ENCODE measurements at places on chromosomes 3 and 15.

- no peak for DNase-seq
These were observed 806.6 kb downstream of the SQOR start for GRCh38 chr15:46441294-46442062.

DNA sequence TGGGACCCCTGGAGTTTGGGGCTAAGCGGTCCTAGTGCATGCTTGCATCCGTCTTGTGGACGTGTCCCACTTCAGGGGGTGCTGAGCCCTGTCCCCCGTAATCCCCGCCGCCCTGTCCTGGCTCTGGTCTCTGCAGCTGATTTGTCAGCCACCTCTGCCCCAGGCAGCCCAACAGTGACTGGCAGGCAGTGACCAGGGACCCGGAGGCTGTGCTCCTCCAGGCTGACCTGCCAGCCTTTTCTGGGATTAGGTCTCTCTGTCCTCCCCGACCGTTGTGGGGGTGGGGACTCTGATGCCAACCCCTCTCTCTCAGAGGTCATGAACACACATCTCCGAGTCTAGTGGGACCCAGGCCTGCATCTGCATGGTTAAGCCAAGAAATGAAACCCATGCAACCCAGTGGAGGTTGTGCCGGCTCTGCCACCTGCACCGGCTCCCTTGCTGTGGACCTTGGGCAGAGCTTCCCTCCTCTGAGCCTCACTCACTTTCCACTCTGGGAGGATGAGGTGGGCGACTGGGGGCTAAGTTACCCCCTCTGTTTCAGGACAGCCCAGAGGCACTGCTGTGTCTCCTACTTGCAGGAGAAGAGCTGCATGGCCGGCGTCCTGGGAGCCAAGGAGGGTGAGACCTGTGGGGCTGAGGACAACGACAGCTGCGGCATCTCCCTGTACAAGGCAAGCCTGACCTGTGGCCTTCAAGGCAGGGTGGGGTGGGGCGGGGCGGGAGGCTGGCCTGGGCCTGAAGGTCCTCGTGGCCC lies 60.2 kb downstream of the FBLN2 start:
- no peak for DNase-seq

DNA sequence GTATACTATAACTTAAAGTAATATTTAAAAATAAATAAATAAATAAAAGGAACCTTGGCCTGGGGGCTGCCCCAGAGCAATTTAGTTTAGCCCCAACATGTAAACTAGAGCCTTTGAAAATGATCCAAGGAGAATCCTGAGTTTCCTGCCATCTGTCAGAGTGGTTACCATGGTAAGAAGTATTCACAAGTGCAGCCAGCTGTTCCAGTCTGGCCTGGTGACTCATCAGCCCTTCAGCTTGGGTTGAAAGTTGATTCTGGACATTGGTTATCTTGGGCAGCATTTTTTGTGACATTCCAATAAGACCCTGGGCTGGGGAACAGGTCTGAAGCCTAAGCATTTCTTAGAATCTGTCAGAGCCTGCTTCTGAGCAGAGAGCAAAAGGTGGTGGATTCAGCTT lies 72.7 kb upstream of the LRTM1 start:
- peak; percentile 64 for DNase-seq

- no peak for DNase-seq
These were observed 14.7 kb upstream of the MBNL1 start for GRCh38 chr3:152254041-152254440.

DNA sequence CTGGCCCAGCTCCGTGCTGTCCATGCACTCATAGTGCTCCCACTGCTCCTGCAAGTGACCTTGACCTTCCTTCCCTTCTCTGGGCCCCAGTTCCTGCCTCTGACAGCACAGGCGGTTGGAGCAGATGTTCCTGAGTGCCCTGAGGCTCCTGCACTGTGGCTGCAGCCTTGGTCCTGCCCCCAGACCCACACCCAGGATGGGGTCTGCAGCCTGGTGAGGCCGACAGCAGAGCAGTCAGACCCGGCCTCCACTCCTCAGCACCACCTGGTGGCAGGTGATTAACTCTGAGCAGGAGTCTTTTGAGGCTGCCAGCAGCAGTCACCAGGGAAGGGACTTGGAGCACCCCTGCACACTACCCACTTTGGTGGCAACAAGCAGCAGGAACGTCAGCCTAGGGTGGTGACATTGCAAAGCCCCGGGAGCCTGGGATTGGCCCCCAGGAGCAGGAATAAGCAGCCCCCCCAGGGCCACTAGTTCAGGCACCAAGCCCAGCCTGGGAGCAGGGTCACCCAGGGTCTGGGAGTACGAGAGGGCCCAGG lies 64.6 kb downstream of the CYP11A1 start:
- no peak for DNase-seq

- no peak for DNase-seq
These were observed 1.8 kb downstream of the MUC4 start for GRCh38 chr3:195809796-195810454.

DNA sequence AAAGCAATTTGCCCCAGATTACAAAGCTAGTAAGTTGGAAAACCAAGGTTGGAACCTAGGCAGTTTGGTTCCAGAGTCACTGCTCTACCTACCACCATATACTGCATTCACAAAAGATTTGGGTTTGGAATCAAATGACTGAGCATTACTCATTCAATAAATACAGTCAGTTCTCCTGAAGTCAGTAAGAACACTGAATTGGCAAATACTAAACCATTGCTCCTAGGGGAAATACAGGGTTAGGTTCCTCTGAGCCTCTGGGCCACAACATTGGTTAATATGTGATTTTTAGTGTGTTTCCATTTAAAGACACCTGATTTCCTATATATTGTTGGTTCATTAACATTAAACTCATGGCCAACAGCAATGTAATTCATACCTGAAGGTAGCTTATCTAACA lies 2.1 kb upstream of the EIF5A2 start:
- no peak for DNase-seq
